ENCODE measurements at places on chromosomes 7 and 10.

DNA sequence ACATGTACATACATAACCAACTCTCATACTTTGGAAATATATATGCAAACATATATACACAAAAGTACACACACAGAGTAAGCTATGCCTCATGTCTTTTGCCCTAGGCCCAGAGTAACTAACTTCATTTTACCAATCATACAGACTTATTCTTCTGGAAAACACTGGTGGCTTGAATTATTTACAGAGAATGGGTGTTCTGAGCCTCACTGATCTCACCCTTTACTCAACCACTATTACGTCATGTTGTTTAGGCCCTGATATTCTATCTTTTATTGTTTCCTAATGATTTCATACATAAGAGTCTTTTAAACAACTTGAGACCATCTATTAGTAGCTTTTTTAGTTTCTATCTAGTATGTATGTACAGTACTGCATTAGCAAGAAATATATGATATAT lies 43.0 kb downstream of the ANK3 start:
- no peak for DNase-seq

GRCh38 chr10:73591935-73592699 lies 975 bp upstream of the USP54 start:
- DNase-seq: no peak

GRCh38 chr10:69073026-69073425 lies 14.9 kb upstream of the SRGN start:
- no peak for DNase-seq

GRCh38 chr10:15860692-15861201 lies 440 bp upstream of the MINDY3 start:
- DNase-seq: no peak
